ENCODE measurements at places on chromosomes 11 and 22.

GRCh38 chr11:128948583-128948982 is 5.9 kb upstream of the TP53AIP1 start:
- peak; percentile 24 for DNase-seq

DNA sequence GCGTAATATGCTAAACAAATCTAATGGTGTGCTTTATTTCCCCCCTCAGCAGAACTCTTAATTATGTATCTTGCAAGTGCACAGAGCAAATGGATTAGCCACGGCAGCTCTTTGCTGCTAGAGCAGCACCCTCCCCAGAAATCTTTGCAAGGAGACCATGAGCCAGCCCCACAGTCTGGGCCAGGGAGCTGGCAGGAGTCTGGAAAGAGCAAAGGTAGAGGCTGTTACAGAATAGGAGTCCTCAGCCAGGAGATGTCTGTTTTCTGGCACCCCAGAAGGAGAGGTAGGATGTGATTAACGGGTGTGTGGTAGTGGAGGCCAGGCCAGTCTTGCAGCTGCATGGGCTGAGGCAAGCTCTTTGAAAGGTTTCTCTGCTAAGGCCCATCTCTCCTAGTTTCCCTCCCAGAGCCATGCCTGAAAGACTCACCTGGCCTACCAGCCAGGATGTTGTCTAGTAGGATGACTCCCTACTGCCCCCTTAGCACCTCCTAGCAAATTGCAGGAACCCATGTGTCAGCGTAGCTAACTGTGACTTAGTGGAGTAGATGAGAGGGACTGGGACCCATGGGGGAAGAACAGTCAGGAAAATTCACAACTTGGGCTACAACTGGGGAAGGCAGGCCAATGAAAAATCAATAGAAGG is 557.2 kb downstream of the BUD13 start:
- DNase-seq: no peak

DNA sequence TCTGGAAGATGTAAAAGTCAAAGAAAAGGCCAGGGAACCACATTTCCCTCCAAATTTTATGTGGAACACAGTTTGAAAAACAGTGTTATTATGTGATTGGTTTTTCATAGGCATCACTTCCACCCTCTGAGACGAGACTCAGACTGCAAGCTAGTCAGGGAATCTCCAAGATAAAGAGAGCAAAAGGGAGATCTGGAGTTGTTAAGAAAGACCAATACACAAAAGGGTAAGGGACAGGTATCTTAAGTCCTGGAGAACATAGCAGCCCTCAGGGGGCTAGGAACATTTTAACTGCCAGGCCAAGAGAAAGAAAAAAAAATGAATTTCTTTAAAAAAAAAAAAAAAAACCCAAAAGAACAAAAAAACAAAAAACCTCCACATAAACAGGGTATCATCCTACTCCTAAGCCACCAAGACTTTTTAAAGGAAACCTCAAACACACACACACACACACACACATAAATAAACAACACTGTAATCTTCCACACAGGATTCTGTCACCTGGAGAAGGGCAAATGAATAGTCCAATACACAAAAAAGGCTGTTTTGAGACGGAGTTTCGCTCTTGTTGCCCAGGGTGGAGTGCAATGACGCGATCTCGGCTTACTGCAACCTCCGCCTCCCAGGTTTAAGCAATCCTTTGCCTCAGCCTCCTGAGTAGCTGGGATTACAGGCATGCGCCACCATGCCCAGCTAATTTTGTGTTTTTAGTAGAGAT is 44.5 kb downstream of the CELF1 start:
- DNase-seq: no peak

- no peak for DNase-seq
Measured at GRCh38 chr11:4084406-4085125, 10.0 kb upstream of the RRM1 start.

DNA sequence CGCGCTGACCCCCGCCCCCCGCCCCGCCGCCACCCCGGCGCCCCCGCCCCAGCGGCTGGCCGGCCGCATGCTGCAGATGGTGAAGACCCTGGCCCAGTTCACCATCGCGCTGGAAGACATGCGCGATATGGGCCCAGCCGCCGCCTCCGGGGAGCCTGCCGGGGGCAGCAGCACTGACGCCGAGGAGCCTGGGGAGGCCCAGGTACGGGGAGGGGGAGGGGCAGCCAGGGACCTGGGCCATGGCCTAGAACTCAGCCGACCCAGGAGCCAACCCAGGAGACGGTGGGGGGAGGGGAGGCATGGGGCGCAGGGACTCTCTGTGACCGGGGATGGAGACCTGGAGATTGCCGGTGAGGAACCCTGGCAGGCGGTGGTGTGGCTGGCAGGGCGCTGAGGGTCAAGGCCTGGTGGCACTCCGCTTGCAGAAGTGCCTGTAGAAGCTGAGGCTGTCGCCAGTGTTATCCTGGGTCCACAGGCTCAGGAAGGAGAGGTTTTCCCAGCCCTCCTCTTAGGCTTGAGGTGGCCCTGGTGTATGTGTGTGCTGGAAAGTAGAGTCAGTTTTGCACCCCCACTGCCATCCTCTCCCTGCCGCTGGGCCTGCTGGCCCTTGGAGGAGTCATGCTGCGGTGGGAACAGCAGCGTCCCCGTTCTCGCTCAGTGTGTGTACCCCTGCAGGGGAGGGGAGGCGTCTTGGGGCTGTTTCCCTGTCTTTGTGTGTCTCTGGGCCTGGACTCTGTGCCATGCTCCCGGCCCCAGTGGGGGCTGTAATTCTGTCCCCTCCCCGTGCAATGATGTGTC is 32.9 kb upstream of the RELT start:
- DNase-seq: peak; percentile 17

DNA sequence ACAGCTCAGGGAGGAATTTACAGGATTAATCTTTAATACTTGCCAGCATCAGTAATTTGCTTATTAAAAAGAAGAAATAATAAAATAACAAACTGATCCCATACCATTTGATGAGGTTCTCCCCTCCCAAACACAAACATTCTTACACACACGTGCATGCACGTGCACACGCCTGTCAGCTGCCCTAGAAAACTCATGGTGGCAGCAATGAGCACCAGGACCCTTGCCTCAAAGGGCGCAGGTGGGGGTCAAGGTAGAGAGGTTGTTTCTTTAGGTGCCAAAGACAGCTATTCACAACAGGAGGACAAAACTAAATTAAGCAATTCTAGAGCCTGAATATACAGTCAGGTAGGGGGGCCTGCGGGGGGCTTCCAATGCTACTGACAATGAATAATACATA is 219.3 kb downstream of the BUD13 start:
- DNase-seq: no peak

GRCh38 chr11:99973993-99974392 is 713.1 kb upstream of the ARHGAP42 start:
- no peak for DNase-seq

GRCh38 chr11:11844272-11844671 is 2.5 kb downstream of the USP47 start:
- DNase-seq: no peak

DNA sequence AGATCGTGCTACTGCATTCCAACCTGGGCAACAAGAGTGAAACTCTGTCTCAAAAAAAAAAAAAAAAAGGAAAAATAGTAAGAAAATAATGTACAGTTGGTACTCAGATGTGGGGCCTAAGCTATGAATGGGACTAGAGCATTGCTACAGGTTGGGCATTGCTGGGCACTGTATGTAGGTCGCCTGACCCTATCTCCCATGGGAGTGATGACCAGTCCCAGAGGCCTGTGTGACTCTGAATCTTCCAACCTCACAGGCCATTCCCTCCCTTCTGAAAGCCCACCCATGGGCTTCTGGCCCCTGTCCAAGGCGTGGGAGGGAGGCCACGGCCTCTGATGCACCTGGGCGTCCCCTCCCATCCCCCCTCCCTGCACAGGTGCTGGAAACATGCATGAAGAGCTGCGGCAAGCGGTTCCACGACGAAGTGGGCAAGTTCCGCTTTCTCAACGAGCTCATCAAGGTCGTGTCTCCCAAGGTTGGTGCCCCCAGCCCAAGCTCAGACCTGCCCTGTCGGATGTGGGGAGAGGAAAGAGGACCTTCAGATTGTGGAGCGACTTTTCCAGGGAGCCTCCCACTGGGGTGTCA is 9.5 kb downstream of the GGA1 start:
- no peak for DNase-seq

- DNase-seq: no peak
Measured at GRCh38 chr11:76237000-76237649, 30.8 kb upstream of the WNT11 start.

GRCh38 chr11:107372439-107372838 is 85.2 kb downstream of the CWF19L2 start:
- no peak for DNase-seq

All from NCI-H1092 (cell line).